ENCODE measurements at places on chromosomes 7 and 10. TPM values are rescaled to one million over a fixed set of nuclear protein-coding genes. Genes with fewer than 3 reads are reported as not detected.
A peak's percentile ranks its signal among the peaks of the same experiment; 100 is the strongest.

GRCh38 chr7:15525652-15526263 lies 36.1 kb downstream of the AGMO start:
- no peaks in the 10 kb centered on the region for H3K36me3 ChIP-seq
- no peaks in the 10 kb centered on the region for H3K27me3 ChIP-seq
- no peaks in the 10 kb centered on the region for H3K4me1 ChIP-seq
- H3K27ac ChIP-seq, result no peak overlapping the region
- H3K4me3 ChIP-seq, result no peak overlapping the region

- H3K4me1 ChIP-seq, result no peaks in the 10 kb centered on the region
- no peaks in the 10 kb centered on the region for H3K27me3 ChIP-seq
These were observed 94.5 kb downstream of the ITGA8 start for GRCh38 chr10:15625261-15625660.

AKR1C8 gene
- not detected for total RNA-seq

NXPH1 gene
- total RNA-seq, result not detected

BUB3 gene
- total RNA-seq, result 265 TPM

ATAD1 gene
- total RNA-seq, result 42.5 TPM

GRCh38 chr10:110225441-110225755 lies 18.0 kb downstream of the MXI1 start:
- peaks cover 4% of the 10 kb centered on the region for H3K36me3 ChIP-seq
- H3K27me3 ChIP-seq, result peaks cover 7% of the 10 kb centered on the region
- no peak for DNase-seq
- H3K4me1 ChIP-seq, result peaks cover 43% of the 10 kb centered on the region
- peak overlapping the region; percentile 27 for H3K27ac ChIP-seq

DNA sequence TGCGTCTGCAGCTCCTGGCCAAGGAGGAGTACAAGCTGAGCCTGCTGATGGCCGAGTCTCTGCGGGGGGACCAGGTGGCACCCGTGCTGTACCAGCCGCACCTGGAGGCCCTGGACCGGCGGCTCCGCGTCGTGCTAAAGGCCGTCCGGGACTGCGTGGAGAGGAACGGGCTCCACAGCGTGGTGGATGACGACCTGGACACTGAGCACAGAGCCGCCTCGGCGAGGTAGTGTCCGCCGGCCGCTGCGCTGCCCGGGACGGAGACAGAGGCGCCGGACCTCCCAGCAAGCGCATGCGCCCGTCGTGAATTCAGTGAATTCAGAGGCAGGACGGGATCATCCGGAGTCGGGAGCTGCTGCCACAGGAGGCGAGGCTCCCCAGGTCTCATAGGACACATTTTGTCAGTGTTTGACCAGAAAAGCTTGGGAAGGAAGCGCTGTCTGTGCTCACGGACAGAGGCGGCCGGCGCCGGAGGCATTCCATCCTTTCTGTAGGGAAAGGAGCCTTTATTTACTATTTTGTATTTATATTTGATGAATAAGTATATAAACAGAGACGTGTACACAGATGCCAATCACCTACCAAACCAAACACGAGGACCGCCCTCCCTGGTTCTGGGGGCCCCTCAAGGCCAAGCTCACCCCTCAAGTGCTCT lies 30.1 kb upstream of the FOXL3 start:
- H3K4me1 ChIP-seq, result peaks cover 3% of the 10 kb centered on the region
- no peak for DNase-seq
- peaks cover 10% of the 10 kb centered on the region for H3K36me3 ChIP-seq
- no peaks in the 10 kb centered on the region for H3K27me3 ChIP-seq
- H3K27ac ChIP-seq, result no peak overlapping the region

FAM241B gene
- total RNA-seq, result 5.4 TPM

DNA sequence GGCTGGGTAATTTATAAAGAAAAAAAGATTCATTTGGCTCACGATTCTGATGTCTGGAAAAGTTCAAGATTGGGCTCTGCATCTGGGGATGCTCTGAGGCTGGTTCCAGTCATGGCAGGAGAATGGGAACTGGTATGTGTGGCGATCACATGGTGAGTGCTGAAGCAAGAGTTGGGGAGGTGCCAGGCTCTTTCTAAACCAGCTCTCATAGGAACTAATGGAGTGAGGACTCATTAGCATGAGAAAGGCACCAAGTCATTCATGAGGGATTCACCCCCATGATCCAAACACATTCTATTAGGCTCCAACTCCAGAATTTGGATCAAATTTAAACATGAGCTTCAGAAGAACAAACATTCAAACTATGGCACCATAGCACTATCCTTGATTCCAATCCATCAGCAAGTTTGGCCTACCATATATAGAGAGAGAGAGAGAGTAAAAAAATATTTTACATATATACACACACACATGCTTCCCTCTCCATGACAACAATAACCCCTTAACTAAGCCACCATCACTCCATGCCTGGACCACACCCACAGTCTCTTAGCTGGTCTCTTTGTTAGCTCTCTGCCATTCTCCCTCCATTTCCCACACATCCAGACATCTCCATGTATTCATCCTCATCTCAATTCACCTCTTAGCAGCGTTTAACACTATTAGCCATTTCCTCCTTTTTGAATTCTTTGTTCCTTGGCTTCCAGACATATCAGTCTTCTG lies 57.9 kb downstream of the NPY start:
- no peak for DNase-seq
- H3K27me3 ChIP-seq, result peaks cover 2% of the 10 kb centered on the region
- H3K4me1 ChIP-seq, result no peaks in the 10 kb centered on the region

SP8 gene
- not detected for total RNA-seq

DNA sequence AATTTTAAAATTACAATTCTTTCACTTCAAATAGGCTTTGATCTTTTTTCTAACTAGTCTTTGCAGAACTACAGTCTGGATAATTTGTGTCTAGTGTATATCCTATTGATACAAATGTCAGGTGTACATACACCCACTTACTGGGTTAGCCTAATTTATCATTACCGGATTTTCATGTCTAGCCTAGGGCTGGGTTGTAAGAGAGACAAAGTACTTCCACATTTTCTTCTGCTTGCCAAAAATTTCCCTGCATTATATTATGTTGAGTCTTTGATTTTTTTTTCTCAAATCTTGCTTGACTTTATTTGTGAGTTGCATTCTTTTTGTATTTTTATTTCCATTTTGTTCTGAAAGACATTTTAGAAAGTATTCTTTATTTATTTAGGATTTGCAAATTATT lies 284.8 kb upstream of the FZD8 start:
- H3K4me1 ChIP-seq, result no peaks in the 10 kb centered on the region
- H3K36me3 ChIP-seq, result no peaks in the 10 kb centered on the region
- H3K27ac ChIP-seq, result no peak overlapping the region
- DNase-seq, result no peak
